ENCODE measurements at places on chromosomes 1 and 21.

DNA sequence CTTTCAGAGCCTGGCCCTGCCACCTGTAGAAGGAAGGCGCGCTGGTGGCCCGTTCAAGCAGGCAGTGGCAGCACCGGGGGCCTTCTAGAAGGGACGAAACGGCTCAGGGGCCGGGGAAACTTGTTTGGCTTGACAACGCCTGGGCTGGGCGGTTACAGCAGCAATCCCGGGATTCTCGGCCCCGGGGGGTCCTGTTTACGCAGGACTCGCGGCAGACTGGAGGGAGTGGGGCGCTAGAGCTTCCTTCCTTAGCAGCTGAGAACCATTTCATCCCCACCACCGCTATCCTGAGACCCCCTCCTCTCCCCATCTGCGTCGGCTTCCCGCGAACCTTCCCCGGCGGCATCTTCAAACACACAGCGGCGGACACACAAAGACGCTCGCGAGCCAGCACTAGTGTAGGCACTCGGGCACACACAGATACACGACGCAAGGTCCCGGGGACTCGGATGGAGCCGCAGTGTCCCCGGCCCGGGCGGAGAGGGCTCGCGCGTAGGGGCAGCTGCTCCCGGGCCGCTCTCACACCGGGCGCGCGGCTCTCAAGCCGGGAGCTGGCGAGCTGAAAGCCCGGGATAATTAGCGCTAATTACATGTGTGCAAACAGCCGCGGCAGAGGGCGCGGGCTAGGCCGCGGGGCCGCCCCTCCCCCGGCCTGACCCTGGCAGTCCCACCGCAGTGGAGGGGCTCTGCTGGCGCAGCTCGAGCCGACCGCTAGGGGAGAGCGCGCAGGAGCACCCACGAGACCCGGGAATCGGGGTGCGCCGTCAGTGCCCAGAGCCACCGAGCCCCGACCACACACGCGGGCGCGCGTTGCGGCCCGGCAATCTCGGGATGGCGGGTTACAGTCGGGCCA, 271.4 kb downstream of the FOXD2 start:
- peak; percentile 54 for DNase-seq

- DNase-seq: no peak
Measured at GRCh38 chr1:226814751-226815537, 55.5 kb upstream of the PSEN2 start.

DNA sequence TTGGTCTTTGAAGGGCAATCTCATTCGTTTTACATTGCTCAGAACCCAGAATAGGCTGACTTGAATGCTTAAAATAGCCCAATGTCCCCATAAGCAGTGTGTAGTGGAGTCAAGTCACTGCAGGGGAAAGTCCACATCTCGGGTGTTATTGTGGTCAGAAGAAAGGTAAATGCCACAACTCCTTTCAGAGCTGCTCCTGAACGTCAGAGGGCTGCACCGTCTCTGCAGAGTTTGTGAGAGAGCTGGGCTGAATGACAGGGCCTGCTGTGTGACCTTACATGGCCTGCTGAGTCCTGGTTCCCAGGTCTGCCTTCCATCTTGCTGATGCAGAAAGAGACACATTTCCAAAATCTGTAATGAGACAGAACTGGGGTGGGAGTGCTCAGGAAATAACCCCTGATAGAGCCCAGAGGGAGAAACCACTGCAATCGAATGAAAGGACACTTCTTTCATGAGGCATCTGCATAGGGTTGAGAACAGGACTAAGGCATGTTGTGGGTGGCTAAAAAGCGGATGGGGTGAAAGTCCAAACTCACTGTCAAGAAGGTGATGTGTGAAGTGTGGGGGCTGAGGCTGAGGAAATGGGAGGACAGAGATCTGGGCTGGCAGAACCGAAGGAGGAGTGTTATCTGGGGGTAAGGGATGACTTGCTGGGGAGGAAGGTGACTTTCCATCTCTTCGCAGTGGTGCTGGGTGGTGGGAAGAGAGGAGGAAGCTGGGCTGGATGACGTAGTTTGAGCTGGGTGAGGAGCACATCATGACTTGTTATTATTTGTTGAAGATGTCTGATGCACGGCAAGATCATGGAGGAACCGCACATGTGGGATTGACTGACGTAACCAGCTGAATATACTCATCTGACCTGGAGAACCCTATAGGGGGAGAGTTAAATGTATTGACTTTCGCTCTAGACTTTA, 33.7 kb downstream of the XCL2 start:
- no peak for DNase-seq

- no peak for DNase-seq
Measured at GRCh38 chr1:43708002-43708410, 670 bp downstream of the ST3GAL3 start.

DNA sequence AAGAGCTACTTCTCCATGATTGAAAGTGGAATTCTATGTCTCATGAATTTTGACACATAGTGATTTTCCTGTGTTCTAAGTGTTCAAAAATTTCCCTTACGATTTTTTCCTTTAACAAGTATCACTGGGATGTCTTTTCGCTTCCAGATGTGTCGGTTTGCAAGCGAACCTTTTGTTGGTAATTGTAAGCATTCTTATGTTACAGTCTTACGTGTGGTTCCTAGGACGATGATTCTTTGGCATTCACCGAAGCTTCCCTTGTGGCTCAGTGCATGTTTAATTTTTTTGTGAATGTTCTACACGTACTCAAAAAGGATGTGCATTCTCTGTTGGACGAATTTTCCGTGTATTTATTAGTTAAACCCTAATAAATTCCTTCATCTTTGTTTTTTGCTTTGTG, 211.6 kb downstream of the CAMTA1 start:
- DNase-seq: no peak

DNA sequence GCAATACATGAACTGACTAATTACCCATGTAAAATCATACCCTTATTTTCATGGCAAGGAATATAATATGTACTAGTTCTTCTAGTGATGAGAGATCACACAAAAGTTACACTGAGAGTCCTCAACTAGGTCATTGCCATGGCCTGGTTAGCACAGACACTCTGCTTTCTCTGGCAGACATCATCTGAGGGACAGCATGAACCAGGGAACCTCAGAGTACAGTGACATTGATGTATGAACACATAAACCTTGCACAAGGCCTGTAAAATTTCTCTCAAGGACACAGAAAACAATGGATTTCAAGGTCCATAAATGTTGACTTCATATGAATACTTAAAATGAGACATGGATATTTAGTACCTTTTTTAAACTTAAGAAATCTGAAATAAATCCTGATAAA, 108.8 kb upstream of the MAGI3 start:
- DNase-seq: no peak

DNA sequence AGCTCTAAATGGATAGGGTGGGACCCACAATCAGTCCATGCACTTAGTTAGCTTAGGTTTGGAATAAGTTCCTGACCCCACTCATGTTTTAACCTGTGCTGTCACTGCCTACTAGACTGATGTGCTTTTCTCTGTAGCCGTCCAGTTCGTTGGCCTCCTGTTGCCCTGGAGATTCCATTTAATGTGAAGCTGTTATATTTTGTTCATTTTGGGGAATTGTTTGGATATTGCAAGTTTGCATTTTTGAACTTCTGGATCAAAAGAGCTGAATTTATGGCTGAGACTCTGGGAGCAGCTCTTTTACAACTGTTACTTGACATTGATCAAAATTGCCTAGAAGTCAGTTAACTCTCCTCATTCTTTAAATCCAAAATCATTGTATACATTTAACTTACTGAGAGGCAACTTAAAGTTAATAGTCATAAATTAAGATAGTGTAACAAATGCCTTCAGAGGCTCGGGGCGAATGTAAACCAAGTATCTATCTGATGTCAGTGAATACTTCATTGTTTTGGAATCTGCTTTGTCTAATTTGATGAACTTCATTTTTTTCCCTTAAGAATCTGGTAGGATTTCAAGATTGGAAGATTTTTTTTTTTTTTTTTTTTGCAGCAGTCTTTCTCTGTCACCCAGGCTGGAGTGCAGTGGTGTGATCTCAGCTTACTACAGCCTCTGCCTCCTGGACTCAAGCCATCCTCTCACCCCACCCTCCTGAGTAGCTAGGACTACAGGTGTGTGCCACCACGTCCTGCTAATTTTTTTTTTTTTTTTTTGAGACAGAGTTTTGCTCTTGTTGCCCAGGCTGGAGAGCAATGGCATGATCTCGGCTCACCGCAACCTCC, 38.1 kb downstream of the MIGA1 start:
- DNase-seq: no peak

GRCh38 chr1:230340526-230341161, 85.5 kb downstream of the PGBD5 start:
- no peak for DNase-seq

GRCh38 chr1:163785868-163786405, 464.2 kb downstream of the NUF2 start:
- DNase-seq: no peak

DNA sequence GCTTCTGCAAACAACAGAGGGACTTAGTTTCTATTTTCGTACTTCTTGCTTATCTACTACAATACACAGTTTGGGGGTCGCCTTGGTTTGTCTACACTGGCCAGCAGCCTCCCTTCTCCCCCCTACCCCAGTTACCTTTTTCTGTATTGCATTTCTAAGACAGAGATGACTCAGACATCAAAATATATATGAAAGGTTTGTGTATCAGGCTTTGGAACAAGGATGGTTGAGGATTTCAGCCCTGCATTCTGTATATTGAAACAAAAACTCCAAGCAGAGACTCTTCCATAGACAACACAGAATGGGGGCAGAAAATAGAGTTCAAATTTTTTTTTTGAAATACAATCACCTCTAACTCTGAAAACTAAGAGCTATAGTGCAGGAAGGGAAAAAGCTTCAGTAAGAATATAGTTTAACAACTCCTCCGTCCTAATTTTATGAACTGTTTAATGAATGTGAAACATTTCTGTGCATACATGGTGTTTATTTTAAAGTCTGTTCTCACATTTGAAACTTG, 1.9 kb downstream of the SAMD13 start:
- no peak for DNase-seq

DNA sequence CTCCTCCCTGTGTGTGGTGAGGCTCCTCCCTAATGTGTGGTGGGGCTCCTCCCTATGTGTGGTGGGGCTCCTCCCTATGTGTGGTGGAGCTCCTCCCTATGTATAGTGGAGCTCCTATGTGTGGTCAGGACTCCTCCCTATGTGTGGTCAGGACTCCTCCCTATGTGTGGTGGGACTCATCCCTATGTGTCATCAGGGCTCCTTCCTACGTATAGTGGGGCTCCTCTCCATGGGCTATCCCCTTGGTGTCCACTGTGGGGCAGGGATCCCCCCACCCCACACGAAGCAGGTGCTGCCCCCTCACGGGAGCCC, 29.6 kb downstream of the PRSS38 start:
- DNase-seq: no peak

GRCh38 chr21:17660862-17661261, 48.2 kb upstream of the BTG3 start:
- DNase-seq: no peak

DNA sequence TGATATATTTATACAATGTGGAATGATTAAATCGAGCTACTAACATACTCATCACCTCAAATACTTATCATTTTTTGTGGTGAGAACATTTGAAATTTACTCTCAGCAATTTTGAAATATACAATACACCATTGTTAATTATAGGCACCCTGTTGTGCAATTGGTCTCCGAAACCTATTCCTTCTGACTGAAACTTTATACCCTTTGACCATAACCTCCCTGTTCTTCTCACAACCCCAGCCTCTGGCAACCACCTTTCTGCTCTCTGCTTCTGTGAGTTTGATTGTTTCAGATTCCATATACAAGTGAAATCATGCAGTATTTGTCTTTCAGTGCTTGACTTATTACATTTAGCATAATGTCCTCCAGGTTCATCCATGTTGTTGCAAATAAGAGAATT, 49.5 kb downstream of the SETD4 start:
- DNase-seq: no peak

DNA sequence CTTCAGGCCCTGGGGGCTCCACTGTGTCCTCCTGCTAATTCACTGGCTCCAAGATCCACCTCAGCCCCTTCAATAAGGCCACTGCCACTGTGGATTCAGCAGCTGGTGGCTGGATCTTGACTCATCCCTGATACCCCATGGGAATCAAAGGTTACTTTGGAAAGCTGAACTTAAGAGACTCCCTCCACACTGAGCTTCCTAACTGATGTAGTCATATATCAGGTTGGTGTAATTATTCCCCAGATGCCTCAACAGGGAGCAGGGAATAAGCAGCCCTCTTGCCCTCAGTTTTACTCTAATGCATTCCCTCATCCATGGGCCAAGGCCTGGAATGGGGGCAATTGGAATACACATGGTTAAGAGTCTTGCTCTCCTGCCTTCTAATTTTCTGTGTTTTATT, 164.6 kb downstream of the FASLG start:
- no peak for DNase-seq

- no peak for DNase-seq
Measured at GRCh38 chr1:112744009-112744578, 29.0 kb upstream of the PPM1J start.

- no peak for DNase-seq
Measured at GRCh38 chr1:47951545-47952235, 45.5 kb downstream of the TRABD2B start.

GRCh38 chr1:181513786-181514297, 30.5 kb downstream of the CACNA1E start:
- DNase-seq: no peak

Measured in neural crest cell (in vitro differentiated cells).